ENCODE measurements at places on chromosomes 12 and 14. TPM values are rescaled to one million over a fixed set of nuclear protein-coding genes. Genes with fewer than 3 reads are reported as not detected.

DNA sequence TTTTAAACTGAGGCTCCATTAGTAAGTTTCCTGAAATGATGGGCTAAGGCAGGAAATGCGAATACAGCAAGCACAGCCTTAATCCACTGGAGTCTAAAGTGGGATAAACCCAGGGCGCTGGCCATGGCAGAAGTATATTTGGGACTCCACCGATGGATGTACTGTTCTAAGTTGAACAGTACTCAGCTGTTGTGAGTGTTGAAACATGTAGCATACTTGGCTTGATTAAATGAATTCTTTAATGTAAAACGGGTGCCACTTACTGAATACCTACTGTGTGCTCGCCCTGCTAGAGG is 996 bp downstream of the SSPN start:
- H3K27me3 ChIP-seq: peaks cover 13% of the 10 kb centered on the region
- H3K4me1 ChIP-seq: peaks cover 4% of the 10 kb centered on the region
- no peak for DNase-seq
- no peak overlapping the region for H3K27ac ChIP-seq
- no peaks in the 10 kb centered on the region for H3K36me3 ChIP-seq

The PTGDR gene
- total RNA-seq: 140 TPM

DNA sequence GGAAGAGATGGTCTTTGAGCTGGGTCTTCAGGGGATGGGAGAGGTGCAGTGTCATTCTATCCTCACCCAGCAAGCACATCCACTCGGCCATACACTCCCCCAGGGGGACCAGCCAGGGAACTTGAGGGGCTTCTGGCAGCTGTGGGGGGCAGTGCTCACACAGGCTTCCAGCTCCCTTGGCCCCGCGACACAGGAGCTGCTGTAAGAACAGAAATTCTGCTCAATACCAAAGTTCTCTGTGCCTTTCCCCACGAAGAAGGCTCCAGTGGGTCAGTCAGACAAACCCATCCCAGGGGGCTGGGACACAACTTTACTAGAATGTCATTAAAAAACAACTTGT is 289.1 kb upstream of the RTL1 start:
- no peak overlapping the region for H3K27ac ChIP-seq
- no peak overlapping the region for H3K4me3 ChIP-seq
- no peaks in the 10 kb centered on the region for H3K27me3 ChIP-seq
- no peaks in the 10 kb centered on the region for H3K4me1 ChIP-seq

The LRTM2 gene
- not detected for total RNA-seq

GRCh38 chr12:13788626-13789025 is 192.8 kb downstream of the GRIN2B start:
- no peaks in the 10 kb centered on the region for H3K27me3 ChIP-seq
- H3K4me3 ChIP-seq: no peak overlapping the region
- no peak for DNase-seq
- no peaks in the 10 kb centered on the region for H3K4me1 ChIP-seq
- H3K36me3 ChIP-seq: no peaks in the 10 kb centered on the region

GRCh38 chr12:122336015-122336946 is 70.0 kb upstream of the VPS33A start:
- H3K27me3 ChIP-seq: no peaks in the 10 kb centered on the region
- peak; percentile 69 for DNase-seq
- H3K36me3 ChIP-seq: peaks cover 42% of the 10 kb centered on the region
- H3K4me3 ChIP-seq: no peak overlapping the region

DNA sequence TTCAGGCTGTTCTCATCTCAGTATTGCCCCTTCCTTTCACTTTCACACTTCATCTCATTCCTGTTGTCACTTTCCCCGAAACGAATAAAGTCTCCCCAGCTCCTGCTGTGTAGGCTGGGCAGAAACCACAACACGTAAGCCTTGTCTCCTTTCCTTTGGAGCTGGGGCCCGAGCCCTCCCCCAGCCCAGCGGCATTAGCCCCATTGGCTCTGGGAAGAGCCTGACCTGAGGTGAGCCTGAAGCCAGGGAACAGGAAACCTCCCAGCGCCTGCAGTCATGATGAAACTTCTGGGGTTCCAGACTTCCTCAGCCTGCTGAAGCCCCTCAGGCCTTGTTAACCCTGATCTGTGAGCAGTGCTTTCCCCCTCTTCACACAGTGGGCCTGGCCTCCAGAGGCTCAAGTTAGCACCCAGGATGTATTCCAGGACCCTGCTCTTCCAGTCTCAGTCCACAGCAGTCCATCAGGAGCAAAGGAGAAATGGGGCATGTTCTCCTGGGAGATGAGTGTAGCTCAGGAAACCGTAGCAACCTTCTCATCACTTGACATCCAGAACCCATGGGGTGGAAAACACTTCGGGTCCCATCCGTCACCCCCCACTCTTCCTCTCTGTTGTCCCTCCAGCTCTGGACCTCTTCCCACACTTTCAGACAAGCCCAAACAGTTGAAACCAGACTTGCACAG is 21.8 kb downstream of the VASH1 start:
- H3K36me3 ChIP-seq: peaks cover 32% of the 10 kb centered on the region
- no peaks in the 10 kb centered on the region for H3K27me3 ChIP-seq
- peaks cover 10% of the 10 kb centered on the region for H3K4me1 ChIP-seq

The ITGA7 gene
- total RNA-seq: 2.8 TPM

The HNF1A gene
- total RNA-seq: not detected

DNA sequence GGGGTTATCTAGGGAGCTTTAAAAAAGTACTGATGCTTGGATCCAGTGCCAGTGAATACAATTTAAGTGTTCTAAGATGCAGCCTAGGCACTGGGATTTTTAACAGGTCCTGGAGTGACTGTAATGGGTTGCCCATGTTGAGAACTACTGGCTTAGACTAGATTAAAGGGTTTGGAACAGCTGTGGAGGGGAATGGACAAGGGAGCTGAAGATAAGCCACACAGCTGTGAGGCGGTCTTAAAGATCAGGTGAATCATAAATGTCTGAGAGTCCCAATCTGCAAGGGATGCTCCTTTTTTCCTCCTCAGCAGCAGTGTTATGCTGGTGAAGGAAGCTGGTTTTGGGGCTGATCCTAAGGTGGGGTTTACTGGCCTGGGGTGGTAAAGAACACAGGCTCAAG is 35.5 kb upstream of the FRMD6 start:
- H3K36me3 ChIP-seq: no peaks in the 10 kb centered on the region
- H3K27ac ChIP-seq: no peak overlapping the region
- H3K27me3 ChIP-seq: no peaks in the 10 kb centered on the region
- DNase-seq: no peak
- H3K4me1 ChIP-seq: no peaks in the 10 kb centered on the region

DNA sequence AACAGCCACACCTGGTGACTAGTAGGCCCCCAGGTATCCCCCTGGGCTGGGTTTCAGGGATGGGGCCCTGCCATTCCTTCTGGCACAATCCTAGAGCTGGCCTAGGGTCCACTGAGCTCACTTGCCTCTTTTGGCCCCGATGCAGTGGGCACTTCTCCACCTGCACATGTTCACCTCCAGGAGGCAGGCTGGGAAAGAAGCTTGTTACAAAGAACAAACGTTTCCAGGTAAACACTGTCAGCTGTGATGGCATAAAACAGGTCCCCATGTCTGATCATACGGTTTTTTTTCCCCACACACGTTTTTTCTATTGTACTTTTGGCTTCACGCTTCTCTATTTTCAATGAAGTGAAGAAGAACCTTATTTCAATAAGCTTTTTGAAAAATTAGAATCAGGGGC is 15.8 kb upstream of the HVCN1 start:
- H3K36me3 ChIP-seq: no peaks in the 10 kb centered on the region
- H3K27me3 ChIP-seq: no peaks in the 10 kb centered on the region
- no peaks in the 10 kb centered on the region for H3K4me1 ChIP-seq
- no peak overlapping the region for H3K4me3 ChIP-seq

DNA sequence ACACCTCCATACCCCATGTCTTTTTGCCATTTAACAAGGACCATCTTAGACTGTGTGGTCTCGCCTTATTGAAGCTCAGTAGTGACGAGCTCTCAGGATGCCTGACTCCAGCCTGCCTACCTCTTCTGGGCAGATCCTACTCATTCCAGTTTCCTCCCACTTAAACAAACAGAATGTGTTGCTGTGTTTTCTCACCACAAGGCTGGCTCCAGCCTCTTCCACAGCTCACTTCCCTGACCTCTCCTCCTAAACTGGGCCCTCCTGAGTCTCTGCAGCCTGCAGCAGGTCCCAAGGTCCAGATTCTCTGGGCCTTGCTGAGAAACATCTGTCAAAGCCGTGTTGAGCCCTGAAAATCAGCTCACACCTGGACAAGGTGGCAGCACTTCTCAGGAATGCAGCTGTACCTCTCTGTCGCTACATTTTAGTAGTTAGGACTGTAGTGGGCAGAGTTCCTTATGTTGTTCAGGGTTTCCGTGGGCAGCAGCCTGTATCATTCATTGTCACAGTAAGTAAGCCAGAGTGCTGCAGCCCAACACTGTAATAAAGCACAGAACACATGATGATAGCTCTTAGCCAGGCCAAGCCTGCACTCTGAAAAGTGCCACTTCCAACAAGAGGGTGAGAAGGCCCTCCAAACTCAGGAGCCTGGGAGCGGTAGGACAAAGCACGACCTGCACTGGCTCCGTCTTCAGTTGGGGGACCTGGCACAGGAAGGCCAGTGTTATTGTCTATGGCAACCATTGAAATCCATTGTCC is 68.5 kb downstream of the NKX2-1 start:
- no peak overlapping the region for H3K4me3 ChIP-seq
- H3K27ac ChIP-seq: no peak overlapping the region
- H3K36me3 ChIP-seq: no peaks in the 10 kb centered on the region
- no peaks in the 10 kb centered on the region for H3K27me3 ChIP-seq
- no peak for DNase-seq

DNA sequence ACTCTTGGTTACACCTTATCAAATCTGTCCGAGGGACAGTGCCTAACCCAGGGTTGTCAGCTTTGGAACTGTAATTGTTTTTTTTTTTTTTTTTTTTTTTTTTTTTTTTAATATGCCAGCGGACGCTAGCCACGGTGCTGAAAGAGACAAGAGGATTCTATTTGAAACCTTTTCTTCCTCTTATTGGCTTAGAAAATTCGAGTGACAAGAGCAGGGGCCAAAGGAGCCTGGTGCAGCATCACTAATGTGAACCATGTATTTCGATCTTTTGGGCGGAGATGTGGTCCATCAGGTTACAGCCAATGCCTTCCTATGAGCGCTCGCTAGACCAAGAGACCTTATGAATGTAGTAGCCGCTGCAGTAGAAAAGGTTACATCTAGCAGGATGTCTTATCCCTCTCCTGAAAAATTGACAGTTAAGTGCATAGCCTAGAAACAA is 922 bp downstream of the PTPRR start:
- H3K4me1 ChIP-seq: no peaks in the 10 kb centered on the region
- no peak overlapping the region for H3K27ac ChIP-seq
- H3K27me3 ChIP-seq: peaks cover 4% of the 10 kb centered on the region
- no peaks in the 10 kb centered on the region for H3K36me3 ChIP-seq
- DNase-seq: no peak

The ZNF385A gene
- 5.4 TPM for total RNA-seq

DNA sequence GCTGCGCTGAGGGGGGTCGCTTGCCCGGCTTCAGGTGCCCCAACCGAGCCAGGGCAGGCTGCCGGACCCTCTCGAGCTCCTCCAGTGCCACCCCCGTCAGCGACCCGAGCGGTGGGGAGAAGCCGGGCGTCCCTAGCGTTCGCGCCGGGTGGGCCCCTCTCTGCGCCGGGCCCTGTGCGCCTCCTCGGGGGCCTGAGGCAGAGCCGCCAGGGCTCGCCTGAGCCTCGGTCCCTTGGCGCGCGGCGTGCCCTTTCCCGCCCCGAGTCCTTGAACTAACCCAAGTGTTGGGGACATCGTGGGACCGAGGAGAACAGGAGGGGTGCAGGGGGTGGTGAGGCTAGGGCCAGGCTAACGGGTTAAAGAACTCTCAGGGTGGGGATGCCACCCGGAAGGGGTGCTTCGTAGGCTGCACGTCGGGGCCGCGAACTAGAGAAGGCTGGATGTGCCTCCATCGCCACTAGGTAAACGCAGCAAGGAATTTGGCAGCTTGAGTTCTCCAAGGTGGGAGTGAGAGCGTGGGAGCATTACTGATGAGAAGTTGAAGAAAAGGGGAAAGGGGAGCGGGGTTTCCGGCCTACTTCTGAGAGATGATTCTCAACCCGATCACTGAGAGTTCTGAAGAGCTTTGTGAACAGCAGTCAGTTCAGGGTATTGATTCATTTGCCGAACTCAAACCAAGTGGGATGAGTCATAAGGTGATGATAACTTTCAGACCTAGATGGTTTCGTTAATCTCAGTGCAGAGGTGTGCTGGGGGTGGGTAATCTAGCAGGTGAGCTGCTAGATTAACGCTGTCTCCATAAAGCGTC is 618 bp downstream of the RNF34 start:
- H3K36me3 ChIP-seq: peaks cover 7% of the 10 kb centered on the region
- peak; percentile 54 for DNase-seq
- H3K27ac ChIP-seq: peak overlapping the region; percentile 95
- H3K4me1 ChIP-seq: peaks cover 13% of the 10 kb centered on the region
- H3K4me3 ChIP-seq: peak overlapping the region; percentile 97
- no peaks in the 10 kb centered on the region for H3K27me3 ChIP-seq

The TAS2R8 gene
- total RNA-seq: not detected

The POTEG gene
- total RNA-seq: not detected

GRCh38 chr12:95986635-95987570 is 9.2 kb downstream of the HAL start:
- H3K4me3 ChIP-seq: no peak overlapping the region
- DNase-seq: no peak
- no peak overlapping the region for H3K27ac ChIP-seq
- H3K27me3 ChIP-seq: no peaks in the 10 kb centered on the region
- no peaks in the 10 kb centered on the region for H3K4me1 ChIP-seq

GRCh38 chr14:33010495-33010894 is 71.8 kb downstream of the NPAS3 start:
- no peaks in the 10 kb centered on the region for H3K4me1 ChIP-seq
- no peaks in the 10 kb centered on the region for H3K36me3 ChIP-seq
- no peak for DNase-seq
- no peaks in the 10 kb centered on the region for H3K27me3 ChIP-seq
- no peak overlapping the region for H3K27ac ChIP-seq
- no peak overlapping the region for H3K4me3 ChIP-seq

GRCh38 chr14:63204407-63205043 is at the start of gene RHOJ:
Gene RHOJ, plus strand, starts transcription at chr14:63204443. Its CDS starts 427 bp downstream, at chr14:63204870.
- no peaks in the 10 kb centered on the region for H3K4me1 ChIP-seq
- H3K36me3 ChIP-seq: no peaks in the 10 kb centered on the region
- H3K27me3 ChIP-seq: peaks cover 3% of the 10 kb centered on the region
- H3K27ac ChIP-seq: no peak within 1 kb of the TSS

GRCh38 chr12:94676031-94676641 is 25.8 kb upstream of the TMCC3 start:
- peak; percentile 39 for DNase-seq
- H3K27ac ChIP-seq: peak overlapping the region; percentile 87
- H3K4me3 ChIP-seq: no peak overlapping the region
- H3K36me3 ChIP-seq: no peaks in the 10 kb centered on the region

DNA sequence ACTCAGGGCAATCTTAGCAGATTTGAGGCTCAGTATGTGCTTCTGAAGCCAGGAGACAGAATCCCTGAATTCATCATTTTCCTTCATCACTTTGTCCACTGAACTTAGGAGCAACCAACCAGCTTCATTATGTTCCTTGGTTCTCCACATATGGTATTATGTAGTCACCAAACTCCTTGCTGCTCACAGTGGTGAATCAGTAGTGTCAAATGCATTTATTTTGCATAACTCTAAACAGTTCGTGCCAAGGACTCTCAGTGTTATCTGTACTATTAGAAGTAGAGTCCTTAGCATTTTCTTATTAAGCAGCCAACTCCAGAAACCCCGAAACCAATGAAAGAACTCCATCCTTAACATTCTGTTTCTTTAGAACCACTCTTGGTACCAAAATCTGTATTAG is 466.9 kb upstream of the RGS6 start:
- H3K36me3 ChIP-seq: no peaks in the 10 kb centered on the region
- DNase-seq: no peak
- H3K4me3 ChIP-seq: no peak overlapping the region
- H3K27me3 ChIP-seq: no peaks in the 10 kb centered on the region

All from natural killer cell (primary cell).